NCI-H1092 treated with DMSO at 0.1 percent for 48 hours (cell line): ENCODE measurements at places on chromosomes 7 and 10.

DNA sequence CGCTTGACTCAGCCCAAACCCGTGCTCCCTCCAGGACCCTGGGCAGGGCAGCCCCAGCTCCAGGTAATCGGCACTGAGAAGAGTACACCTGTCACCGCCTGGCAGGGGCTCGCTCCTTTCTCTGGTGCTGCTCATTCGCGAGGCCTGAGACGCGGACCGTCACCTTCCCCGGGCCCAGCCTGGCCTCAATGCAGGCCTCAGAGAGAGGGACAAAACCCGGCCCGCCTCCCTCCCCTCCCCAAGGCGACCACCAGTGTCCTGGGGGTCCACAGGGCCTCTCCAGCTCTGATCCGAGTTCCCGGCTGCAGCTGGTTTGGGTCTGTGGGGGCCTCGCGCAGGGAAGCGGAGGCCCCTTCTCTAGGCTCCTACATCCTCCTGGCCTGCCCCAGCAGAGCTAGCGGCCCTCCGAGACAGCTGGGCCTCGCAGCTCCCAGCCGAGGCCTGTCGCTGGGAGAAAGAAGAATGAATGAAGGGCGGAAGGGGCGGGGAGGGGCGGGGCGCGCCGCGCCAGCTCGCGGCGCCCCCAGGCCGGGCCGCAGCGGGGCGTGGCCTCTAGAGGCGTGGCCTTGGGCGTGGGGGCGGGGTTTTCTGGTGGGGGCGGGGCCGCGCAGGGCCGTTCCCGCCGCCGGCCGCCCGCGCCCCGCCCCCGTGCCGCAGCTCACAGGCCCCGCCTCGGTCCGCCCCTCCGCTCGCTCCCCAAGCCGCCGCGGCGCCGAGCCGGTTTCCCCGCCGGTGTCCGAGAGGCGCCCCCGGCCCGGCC is at the start of gene LIMK1:
TSS of gene LIMK1 (plus strand) at position 688 of the 760 bp plus-strand sequence. CDS start 187 bp downstream, outside the sequence.
- DNase-seq, result peak; percentile 90

DNA sequence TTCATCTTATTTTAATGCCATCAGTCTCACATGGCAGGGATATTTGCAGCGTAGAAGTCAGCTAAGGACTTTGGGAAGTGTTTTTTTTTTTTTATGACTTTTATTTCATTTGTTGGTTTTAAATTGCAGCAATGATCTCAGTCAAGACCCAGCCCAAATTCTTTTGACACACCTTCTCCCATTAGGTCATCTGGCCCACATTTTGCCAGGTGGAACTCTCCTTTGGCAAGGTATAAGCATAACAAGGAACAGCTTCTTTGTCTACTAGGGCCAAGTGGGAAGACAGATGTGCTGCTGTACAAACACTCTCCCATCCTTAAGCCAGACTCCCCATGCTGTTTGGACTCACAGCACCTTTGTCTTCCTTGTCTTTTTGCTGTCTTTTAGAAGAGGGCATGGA is 41.8 kb downstream of the PLEKHA8 start:
- no peak for DNase-seq

GRCh38 chr10:106795619-106796018 is 368.9 kb downstream of the SORCS1 start:
- no peak for DNase-seq

DNA sequence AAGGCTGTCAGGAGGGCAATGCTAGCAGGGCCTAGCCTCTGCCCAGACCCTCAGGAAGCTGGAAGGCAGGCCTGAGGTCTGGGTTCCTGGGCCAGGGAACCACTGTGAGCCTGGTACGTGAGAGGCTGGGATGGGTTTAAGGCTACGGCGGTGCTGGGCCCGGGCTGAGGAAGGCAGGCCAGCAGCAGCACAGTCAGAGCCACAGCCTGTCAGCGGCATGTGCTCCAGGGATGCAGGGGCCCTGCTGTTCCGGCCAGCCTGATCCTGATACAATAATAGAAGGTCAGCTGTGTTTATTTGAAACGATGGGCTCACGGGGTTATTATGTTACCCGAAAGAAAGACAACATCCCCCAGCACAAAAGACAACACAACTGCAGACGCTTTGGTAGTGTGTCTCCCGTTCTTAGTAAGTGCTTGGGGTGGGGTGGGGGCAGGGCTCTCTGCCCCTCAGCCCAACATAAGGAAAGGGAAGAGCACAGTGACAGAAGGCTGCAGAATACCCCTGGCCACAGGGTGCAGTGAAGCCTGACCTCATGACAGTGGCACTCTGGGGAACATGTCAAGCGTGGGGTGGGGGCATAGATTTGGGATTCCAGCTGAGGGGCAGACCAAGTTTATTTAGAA is 95.0 kb downstream of the COL13A1 start:
- no peak for DNase-seq

DNA sequence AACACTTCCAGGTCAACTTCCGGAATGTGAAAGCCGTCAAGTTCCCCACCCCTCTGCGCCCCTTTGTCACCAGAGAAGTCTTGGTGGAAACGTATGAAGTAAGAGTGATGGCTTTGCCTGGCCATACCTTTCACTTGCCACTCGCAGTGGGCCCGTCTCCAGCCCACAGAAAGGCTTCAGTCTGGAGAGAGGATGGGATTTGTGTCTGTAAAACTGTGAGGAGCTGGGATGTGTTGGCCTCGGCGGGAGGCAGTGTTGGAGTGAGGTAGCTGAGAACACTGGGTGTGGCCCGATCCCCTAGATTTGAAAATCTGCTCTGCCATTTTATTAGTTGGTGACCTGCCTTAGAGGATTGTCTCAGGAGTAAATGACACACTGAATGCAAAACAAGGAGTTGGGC is 6.4 kb downstream of the ADCK2 start:
- no peak for DNase-seq

DNA sequence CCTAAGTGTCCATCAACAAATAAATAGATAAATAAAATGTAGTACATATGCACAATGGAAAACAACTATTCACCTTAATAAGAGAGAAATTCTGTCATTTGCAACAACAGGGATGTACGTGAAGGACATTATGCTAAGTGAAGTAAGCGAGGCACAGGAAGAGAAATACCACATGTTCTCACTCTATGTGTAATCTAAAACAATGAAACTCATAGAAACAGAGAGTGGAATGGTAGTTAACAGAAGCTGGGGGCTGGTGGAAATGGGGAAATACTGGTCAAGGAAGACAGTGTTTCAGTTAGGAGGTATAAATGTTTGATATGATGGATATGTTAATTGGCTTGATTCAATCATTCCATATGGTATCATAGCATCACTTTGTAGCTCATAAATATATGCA is 43.1 kb downstream of the ARL4A start:
- no peak for DNase-seq

GRCh38 chr10:43306899-43307298 is 40.0 kb upstream of the RASGEF1A start:
- DNase-seq, result no peak

DNA sequence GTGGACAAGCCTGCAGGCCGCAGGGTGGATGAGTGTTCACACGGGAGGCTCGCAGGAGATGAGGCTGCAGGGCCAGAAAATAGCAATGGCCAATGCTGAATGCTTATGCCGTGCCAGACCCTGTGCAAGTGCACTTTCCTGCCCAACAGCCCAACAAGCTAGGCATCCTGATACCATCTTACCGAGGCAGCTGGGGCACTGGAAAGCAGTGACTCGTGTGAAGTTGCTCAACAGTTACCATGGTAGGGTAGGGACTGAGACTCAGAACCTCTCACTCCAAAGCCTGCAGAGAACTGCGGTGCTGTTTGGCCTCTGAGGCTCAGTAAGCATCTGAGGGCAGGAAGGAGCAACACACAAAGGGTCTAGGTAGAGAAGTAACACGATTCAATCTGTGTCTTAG is 43.7 kb downstream of the JAZF1 start:
- DNase-seq, result no peak

GRCh38 chr7:137652721-137653120 is 194.1 kb downstream of the DGKI start:
- DNase-seq, result no peak

DNA sequence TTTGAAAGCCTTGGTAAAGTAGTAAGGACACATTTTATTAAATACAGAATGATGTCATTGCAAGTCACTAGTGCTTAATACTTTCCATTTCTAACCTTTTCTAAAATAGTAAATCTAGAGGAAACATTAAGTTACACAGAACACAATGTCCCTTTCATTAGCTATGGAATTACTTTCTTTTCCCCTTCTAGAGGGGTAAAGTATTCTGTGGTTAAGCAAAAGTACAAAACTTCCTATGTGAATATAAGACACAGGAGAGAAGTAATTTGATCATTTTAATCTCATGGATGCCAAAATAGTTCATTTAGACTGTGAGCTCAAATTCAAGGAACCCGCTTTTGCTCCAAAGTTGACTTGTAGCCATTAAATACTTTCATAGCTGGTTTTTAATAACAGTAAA is 49.8 kb downstream of the SEMA3E start:
- DNase-seq, result no peak

DNA sequence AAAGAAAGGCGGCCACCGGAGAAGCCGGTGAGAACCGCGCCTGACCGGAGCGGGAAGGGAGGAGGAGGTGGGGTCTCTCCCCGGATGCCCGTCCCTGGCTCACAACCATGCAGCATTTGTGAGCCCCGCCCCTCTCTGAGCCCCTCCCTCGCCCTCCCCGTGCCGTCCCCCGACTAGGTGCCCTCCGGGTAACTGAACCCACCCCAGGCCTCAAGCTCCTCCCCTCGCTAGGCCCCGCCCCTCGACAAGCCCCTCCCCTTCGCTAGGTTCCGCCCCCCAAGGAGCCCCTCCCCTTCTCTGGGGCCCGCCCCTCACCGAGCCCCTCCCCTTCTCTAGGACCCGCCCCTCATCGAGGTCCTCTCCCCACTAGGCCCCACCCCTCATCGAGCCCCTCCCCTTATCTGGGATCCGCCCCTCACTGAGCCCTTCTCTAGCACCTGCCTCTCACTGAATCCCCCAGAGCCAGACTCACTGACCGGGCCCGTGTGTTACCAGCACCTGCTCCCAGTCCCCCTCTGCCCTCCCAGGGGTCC is 42.2 kb upstream of the HSPB1 start:
- DNase-seq, result peak; percentile 64

GRCh38 chr7:139631520-139632031 is 108.1 kb downstream of the CLEC2L start:
- DNase-seq, result no peak

GRCh38 chr10:28875549-28876081 is 198.3 kb downstream of the BAMBI start:
- no peak for DNase-seq

DNA sequence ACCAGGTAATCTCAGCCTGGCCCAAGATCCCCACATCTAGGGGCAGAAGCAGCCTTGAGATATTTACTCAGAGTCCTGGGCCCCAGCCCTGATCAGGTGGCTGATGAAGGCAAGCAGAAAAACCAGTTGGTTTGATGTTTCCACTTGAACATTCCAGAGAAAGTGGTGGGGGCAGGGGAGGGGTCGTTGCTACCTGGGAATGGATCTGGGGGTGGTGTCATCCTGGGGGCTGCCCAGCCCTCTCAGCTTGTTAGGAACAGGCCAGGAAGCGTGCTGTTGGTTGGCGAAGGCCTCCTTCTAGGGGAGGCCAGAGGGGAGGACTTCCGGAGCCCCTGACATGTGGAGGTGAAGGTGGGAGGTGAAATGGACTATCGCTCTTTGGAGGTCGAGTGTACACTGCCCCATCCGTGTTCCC is 3.7 kb upstream of the ABHD11 start:
- no peak for DNase-seq

GRCh38 chr7:142773937-142774744 is 3.4 kb downstream of the PRSS2 start:
- no peak for DNase-seq

DNA sequence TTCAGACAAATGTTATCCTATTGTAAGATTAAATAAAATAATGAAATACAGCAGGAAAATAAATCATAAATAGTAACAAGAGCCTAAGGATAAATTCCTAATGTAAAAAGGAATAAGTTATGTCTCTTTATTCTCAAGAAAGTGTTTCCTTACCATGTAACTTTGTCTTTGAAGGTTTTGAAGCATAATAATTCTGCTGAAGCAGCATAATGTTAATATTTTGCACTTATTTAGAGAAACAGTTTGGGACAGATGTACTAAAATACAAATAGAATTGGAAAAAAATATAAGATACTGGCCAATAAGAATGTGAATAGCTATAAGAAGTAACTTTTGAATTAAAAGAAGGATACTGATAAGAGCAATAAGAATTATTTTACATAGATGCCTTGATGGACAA is 45.7 kb downstream of the GRM3 start:
- no peak for DNase-seq

- DNase-seq, result no peak
Observed at GRCh38 chr7:80666376-80666775, 27.9 kb downstream of the CD36 start.

DNA sequence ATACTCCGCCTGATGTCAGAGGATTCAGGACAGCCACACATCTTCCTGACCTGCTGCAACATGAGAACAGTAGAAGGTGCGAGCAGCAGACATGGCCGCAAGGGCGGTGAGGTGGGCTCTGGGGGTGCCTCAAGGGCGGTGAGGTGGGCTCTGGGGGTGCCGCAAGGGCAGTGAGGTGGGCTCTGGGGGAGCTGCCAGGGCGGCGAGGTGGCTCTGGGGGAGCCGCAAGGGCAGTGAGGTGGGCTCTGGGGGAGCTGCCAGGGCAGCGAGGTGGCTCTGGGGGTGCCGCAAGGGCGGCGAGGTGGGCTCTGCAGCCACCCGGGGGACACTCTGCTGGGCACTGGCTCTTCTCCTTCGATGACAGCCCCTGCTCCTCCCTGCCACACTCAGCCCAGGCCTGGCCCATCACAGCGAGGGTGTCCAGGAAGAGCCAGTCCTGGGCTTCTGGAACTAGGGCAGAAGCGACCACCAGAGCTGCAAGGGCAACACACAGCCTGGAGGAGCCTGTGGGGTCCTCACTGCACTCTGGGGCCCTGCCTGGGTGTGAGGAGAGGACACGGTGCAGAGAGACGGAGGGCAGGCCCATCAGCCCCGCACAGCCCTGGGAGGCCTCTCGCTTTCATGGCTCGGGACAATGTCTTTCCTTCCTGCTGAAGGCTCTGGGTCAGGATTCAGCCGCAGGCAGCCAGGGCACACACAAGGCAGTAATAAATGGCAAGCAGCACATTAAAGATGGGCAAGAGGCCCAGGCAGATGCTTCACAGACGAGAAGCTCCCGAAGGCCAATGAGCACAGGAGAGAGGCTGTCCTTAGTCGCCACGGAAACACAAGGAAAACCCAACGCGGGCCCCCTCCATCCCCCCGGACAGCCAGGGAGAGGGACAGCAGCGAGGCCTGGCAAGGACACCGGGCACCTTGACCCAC is 42.5 kb downstream of the STK32C start:
- peak; percentile 69 for DNase-seq

DNA sequence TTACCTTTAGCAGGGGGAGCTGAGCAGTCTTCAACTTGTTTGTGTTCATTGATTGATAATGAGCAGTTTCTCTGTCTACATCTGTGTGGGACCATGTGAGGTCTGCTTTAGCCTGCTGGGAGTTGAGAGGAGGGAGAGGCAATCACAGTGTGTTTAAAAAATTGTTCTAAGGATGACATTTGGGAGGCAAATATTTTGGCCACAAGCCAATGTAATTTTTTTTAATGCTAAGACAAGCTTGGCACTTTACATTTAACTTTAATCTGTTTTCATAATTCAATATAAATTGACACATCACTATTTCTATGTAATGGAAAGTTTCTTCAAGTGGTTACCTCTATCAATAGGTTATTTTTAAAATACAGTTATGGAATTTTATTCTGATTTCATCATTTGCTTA is 55.9 kb upstream of the SEMA3A start:
- no peak for DNase-seq
